HTR-8/SVneo (cell line): ENCODE measurements at places on chromosomes 16 and 17.

DNA sequence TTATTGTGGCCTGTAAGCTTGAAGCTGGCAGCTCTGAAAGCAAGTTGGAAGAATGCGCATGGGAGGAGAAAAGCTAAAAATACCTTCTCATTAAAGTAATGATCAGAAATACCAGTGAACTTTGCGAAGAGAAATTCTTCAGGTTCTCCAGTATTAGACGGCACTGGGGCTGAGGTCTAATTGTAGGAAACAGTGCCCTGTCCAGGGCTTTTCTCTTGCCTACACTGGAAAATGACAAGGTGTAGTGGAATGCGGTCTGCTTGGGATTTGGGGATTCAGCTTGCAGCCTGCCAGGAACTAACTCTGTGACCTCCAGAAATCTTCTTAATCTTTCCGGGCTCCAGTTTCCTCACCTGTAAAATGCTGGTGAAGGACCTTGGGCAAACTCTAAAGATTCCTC is 53.3 kb upstream of the KCNJ16 start:
- no peak for DNase-seq

DNA sequence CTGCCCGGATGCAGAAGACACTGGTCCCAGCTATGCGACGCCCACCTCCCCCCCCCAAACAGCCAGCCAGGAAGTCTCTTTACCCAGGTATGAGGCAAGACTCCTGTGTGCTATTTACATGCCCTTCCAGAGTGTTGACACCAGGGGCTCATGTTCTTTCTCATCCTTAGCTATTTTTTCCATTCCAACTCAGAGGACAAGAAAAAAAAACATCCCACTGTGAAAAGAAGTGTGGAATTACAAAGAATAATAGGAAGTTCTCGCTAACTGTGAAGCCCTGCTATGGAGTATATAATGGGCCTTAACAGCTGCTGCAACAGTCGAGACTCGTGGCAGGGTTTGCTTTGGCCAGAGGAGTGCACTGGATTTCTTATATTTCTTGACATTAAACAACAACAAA is 584.9 kb downstream of the CDH13 start:
- DNase-seq: no peak

GRCh38 chr16:11640987-11641817 is 27.1 kb upstream of the SNN start:
- peak; percentile 73 for DNase-seq

DNA sequence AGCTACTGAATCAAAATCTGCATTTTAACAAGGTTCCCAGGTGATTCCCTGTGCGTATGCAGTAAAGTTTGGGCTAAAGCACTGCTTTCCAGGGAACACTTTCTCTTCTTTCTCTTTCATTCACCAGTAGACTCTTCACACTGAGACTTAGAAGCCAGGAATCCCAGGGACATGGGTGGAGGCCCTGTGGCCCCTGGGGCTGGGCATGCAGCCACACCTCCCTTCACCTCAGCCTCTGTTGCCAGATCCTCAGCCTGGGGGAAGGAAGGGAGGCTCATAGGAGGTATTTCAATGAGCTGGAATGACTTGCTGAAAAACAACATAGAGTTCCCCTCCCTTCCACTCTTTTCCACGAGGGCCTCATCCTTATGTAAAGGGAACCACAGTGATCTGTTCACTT is 1.2 kb downstream of the G6PC3 start:
- no peak for DNase-seq

GRCh38 chr16:19559242-19559910 is 3.9 kb downstream of the VPS35L start:
- DNase-seq: peak; percentile 34

DNA sequence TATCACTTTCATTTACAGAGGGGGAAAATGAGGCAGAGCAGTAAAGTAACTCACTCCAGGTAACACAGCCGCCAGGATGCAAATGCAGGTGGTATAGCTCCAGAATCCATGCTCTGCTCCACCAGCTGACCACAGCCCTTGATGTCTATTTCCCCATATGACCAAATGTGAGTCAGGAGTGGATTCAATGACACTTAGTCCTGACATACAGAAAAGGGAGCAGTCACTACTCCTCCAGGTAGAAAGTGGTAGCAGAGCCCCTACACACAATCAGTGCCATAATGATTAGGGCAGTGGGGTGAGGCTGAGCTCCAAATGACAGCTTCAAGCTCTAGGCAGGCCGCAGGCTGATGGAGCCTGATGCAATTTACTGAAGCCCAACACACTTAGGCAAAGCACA is 43.3 kb upstream of the GFOD2 start:
- no peak for DNase-seq

DNA sequence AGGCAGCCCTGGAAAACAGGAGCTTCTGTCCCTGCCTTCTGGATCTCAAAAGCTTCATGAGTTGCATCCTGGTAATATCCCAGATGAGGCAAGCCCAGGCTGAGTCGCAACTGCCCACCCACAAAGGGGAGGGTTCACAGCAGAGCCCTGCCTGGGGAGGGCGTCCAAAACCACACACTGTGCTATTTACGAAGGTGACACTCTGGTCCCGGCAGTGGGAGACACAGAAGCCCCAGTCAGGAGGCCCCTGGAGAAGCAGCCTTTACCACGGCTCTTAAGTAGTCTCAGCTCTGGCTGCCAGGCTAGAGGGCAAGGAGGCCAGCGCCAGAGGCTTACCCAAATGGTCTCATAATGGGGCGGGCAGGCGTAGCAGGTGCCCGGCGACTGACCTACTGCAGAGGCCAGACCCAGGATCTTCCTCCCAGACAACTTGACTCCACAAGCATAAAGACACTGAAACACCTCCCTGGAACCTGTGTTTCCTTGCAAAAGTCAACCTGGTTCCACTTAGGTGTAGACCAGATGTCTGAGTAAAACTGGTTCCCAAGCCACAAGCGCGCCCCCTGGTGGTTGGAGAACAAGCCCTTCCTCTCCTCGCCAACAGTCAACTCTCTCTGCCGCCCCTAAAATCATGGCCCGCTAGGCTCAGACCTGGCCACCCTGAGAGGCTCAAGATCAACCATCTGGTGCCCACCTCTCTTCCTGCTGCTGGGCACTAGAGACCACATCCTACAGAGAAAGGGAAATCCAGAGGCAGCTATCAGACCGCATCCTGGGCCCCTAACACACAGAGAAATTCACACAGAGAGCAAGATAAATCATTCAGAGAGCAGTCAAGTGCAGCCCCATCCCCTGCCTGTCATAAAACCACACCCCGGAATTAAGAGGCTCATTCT is 5.2 kb downstream of the AXIN2 start:
- DNase-seq: peak; percentile 77

DNA sequence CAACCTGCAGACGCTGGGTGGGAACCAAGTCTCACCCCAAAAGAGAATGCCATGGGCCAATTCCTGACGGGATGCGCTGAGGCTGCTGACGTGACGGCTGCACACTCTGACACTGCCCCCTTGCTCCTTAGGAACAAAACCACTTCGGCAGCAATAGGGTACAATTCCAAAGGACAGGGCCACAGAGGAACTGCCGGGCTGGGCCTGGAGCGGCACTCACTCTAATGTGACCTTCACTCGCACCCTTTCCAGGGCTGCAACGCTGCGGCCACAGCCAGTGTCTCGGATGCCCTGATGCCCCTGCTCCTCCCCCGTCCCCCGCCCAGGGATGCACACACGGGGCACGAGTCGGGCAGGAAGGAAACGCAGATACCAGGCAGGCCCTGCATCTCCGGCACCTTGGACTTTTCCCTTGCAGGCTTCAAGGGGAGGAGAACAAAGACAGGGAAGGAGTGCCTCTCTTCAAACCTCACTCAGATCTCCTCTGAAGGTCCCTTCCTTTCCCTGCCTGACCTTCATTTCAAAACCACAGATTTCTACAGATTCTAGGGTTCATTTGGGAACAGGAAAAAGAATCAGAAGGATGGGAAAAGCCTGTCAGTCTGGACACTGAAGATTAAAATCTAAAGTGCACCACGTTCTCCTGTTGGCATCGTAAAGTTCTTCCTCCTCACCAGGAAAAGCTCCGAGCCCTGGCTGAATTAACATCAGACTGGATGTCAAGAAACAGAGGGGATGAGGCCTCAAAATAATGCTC is 2.3 kb downstream of the PITPNA start:
- DNase-seq: no peak

DNA sequence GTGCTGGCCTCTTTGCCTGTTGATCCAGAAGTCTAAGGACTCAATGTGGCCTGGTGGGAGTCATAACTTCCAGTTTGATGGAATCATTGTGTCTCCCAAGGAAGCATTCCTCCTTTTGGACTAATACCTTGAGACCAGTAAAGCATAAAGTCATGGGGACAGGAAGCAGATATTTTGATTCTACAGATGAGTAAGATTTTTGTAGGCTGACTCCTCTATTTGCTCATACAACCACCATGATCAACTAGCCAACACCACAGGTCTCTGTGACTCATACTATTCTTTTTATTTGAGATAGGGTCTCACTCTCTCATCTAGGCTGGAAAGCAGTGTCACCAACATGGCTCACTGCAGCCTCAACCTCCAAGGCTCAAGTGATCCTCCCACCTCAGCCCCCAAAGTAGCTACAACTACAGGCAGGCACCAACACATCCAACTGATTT is 6.2 kb downstream of the MT2A start:
- no peak for DNase-seq

DNA sequence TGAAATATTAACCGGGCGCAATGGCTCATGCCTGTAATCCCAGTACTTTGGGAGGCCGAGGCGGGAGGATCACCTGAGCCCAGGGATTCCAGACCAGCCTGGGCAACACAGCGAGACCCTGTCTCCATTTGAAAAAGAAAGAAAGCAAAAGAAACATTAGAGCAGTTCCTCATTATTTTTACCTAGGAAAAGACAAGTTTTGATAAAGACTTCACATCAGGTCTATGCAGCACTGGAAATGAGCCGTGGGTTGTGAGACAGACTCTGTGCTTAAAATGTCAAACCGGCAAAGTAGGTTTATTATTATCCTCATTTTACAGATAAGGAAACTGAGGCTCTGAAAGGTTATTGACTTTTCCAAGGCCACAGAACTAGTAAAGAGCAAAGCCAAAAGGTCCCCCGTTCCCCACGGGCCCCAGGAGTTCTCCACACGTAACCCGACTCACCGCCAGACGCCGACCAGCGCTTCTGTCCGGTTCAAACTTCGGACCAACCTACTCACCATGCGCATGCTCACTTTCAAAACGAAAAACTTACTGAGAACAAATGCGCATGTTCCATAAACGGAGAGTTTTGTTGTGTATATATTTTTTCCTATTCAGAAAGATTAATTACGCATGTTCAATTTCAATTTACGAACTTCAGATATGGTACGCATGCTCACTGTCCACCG is 356 bp downstream of the TUBD1 start:
- DNase-seq: no peak

GRCh38 chr17:21249920-21250703 is 3.1 kb downstream of the NATD1 start:
- DNase-seq: no peak

DNA sequence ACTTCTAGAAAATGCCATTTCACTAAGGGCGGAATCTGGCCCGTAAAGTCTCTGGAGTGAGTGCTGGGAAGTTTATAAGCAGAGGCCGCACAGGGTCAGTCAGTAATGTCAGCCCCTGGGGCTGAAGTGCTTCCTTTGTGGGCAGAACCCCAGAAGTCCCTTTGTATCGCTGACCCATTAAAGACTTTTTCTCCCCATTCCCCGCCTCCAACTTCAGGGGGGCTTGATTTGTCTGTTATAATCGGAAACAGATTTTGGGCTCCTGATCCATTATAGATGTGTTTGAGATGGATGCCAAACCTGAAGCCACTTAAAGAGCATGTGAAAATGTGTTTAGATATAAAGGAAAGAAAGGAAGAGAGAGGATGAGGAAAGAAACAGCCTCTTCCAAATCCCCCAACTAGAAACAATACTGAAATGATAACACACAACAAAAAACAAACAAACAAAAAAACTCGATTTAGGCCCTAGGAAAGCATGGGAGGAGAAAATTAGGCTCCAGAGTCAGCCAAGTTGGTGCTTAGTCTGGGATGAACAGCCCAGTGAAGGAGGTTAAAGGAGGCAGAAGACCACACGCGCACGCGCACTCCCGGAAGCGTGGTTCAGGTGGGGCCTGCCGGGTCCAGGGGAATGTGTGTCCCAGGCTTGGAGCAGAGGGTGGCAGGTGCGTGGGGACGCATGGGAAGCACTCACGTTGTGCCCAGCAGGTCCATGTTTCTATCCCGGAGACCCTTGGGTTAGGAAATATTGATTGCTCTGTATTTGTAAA is 27.1 kb downstream of the MSI2 start:
- DNase-seq: no peak

DNA sequence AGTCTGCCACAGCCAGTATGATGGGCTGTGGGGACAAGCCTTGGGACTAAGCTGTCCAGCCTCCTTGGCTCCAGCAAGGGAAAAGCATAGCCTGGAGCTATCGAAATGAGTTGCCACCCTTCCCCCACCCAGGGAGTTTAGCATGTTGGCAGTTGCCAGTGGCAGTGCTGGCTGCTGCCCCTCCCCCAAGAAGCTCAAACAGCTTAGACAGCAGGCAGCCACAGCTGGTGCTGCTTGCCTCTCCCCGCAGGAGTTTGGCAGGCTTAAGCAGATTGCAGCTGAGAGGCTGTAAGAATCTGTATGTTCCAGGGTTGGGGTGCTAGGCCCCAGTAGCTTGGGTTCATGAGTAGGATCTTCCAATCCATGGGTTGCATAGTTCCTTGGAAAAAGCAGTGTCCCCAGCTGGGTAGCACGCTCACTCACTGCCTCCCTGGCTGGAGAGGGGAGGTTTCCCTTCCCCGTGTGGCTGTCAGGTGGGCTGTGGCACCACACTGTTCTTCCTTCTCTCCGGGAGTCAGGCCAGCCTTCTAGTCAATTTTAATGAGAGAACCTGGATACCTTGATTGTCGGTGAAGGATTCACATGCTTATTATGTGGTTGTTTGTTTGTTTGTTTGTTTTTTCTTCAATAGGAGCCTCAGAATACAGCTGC is 506.1 kb downstream of the CDH11 start:
- no peak for DNase-seq

DNA sequence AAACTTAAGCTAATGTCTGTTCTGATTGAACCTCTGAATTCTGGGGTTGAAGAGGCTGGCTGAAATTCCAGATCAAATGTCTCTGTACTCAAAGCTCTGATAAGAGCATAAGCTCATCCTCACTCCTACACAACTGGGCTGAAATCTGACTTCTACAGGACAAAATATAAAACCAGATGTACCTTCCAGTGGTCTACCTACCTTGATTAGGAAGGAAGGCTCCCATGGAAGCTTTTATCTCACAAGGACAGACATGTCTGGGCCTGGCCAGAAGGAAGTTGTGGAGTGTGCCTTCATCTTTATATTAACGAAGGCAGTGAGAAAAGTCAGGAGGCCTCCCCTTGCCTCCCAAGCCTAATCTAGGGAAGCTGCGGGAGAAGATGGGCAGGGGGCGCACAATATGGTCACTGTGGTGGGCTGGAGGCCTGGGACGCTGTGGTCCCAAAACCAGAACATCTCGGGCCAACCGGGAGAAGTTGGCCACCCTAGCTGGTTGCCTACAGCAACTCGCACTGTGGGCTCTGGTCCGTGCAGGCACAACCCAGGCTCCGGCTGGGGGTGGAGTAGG is 55.6 kb upstream of the LRRC37A3 start:
- DNase-seq: no peak

- DNase-seq: no peak
Measured at GRCh38 chr17:18076936-18077335, 10.8 kb upstream of the DRG2 start.

GRCh38 chr17:733743-734142 is 1.3 kb downstream of the TLCD3A start:
- DNase-seq: no peak

- no peak for DNase-seq
Measured at GRCh38 chr17:55666806-55667205, 55.9 kb downstream of the TMEM100 start.

GRCh38 chr16:58415003-58415402 is 22.7 kb downstream of the GINS3 start:
- no peak for DNase-seq
